ENCODE measurements at places on chromosomes 2 and 18.

GRCh38 chr18:452816-453215 lies 47.7 kb downstream of the COLEC12 start:
- no peak for DNase-seq

GRCh38 chr2:18444806-18445205 lies 115.6 kb downstream of the RDH14 start:
- no peak for DNase-seq

GRCh38 chr2:124065636-124066035 lies 40.5 kb downstream of the CNTNAP5 start:
- no peak for DNase-seq

- DNase-seq = no peak
Measured at GRCh38 chr2:191069606-191070005, 55.6 kb upstream of the STAT1 start.

DNA sequence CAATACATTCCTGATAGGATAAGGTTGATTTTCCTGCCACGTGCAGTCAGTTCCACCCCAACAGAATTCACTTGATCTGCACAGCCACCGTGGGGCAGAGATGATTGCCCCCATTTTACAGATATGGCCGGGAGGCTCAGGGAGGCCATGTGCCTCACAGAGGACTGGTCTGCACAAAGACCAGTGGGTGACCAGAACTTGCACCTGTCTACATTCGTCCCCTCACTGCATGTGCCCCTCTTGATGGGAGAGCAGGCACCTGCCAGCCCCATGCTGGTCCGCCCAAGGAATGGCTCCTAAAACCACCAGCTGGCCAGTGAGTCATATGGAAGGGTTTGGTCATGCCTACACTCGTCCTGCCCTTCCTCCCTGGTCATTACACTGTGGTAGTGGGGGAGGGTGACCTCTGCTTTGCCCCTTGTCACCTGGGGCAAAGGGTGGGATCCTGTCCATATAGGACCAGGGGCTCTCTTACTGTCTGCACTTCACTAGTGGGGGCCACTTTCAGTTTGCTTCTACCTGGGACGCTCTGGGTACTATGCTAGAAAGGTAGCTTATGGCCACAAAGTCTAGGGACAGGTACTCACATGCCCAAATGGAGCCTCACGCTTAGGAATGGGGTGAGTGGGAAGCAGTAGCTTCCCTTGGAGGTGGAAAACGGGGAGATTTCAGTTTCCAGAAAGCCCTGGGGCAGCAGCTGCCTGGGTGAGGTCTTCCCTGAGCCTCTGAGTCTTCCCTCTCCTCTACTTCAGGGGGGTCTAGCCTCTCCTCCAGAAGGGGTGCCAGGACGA lies 14.7 kb downstream of the RRM2 start:
- DNase-seq = no peak

GRCh38 chr2:70643715-70644114 lies 90.1 kb upstream of the TGFA start:
- no peak for DNase-seq

- DNase-seq = no peak
Measured at GRCh38 chr18:32378705-32379104, 92.0 kb downstream of the GAREM1 start.

- DNase-seq = no peak
Measured at GRCh38 chr2:41989501-41990180, 58.2 kb upstream of the PKDCC start.

- DNase-seq = no peak
Measured at GRCh38 chr18:68873003-68873402, 75.1 kb downstream of the CCDC102B start.

- no peak for DNase-seq
Measured at GRCh38 chr2:111675419-111676194, 208.4 kb downstream of the ANAPC1 start.

DNA sequence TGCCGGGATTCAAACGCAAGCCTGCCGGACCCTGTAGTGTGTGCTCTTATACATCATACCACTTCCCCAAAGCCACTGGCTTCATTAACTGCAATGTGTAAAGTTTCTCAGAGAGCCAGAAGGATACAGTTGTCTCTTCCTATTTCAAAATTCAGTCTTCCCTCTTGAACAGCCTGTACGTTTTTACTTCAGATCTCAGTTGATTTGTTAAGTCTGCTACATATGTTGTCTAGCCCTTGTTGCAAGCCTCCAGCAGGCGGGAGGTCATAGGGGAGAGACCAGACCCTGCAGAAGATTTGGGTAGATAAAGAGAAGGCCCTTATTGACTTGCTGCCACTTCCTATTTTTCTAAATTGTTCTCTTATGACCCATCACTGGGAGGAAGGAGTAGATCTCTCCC lies 56.2 kb downstream of the ARHGEF33 start:
- DNase-seq = no peak

- DNase-seq = peak; percentile 31
Measured at GRCh38 chr18:3912705-3913104, 462.7 kb downstream of the TGIF1 start.

- DNase-seq = peak; percentile 53
Measured at GRCh38 chr2:160920791-160921303, 239.4 kb upstream of the TANK start.

GRCh38 chr2:69628325-69629021 lies 15.1 kb downstream of the AAK1 start:
- no peak for DNase-seq

GRCh38 chr2:145812165-145812554 lies 1292.2 kb upstream of the ZEB2 start:
- no peak for DNase-seq

GRCh38 chr2:197339016-197339415 lies 28.4 kb upstream of the ANKRD44 start:
- DNase-seq = no peak

Data from heart left ventricle (tissue), 16 donors.